ENCODE measurements at places on chromosomes 1 and 21.
A peak's percentile ranks its signal among the peaks of the same experiment; 100 is the strongest.

- no peak for DNase-seq
Observed at GRCh38 chr1:157095551-157095950, 4.1 kb downstream of the ETV3L start.

- no peak for DNase-seq
Observed at GRCh38 chr1:175277783-175278733, 85.5 kb upstream of the KIAA0040 start.

GRCh38 chr21:25567472-25567871, 39.8 kb downstream of the MRPL39 start:
- DNase-seq, result no peak

DNA sequence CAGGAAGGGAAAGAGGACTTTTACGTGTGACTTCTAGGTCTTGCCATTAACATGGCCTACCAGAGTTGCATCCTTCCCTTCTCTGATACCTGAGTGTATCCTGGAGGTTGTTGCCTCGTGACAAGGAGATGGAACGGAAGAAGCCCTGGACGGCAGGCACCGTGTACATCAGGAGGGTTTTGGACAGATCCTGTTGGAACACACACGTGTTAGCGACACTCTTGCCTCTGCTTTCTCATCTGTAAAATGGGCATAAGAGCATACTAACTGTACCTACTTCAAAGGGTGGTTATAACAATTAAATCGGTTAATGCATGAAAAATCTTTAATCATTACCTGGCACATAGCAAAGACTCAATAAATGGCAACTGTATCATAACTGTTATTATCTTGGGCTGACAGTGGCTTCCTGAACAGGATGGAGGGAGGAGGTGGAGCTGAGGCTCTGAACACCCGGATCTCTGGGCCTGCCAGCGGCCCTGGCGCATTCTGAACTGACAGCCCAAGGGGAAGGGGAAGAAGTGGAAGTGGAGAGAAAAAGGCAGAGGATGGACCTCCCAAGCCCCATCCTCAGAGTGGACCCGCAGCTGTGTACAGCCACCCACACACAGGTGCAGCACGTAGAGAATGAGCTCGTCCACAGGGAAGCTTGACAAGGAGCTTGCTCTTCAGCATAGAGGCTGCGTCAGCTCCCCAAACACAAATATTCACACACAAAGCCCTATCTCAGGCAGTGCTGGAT, 30.2 kb upstream of the EXOSC10 start:
- DNase-seq, result no peak

- DNase-seq, result peak; percentile 50
Observed at GRCh38 chr1:234544087-234544579, 65.2 kb upstream of the TARBP1 start.

DNA sequence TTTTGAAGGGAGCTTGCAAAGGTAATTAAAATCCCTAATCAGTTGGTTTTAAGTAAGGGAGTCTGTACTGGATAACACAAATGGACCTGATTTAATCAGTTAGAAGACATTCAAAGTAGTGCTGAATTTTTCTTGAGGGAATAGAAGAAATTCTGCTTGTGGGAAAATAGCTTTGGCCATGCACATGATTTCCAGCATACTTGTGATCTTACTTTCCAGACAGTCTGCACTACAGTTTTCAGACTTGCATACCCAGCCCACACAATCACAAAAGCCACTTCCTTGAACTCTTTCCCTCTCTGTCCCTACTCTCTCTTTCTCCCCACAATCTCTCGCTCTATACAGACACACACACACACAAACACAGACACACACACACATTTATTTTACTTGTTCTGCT, 852.1 kb downstream of the PLA2G4A start:
- DNase-seq, result no peak

DNA sequence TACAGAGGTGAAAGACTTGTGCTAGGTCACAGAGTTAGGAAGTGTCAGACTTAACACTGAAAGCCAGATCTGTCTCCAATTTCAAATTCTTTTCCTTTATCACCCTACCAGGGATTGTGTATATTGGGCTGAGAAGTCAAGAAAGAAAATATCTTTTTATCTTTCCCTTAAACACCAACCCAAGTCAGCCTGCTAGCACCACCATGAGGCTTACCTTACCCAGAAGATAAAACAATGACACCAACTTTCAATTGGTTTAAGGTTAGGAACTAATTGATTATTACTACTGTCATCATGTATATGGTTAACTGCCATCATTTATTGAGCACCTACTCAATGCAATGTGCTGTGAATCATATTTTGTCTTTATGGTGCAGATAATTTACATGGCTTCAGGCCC, 178.9 kb upstream of the FOXD3 start:
- no peak for DNase-seq

GRCh38 chr1:65174585-65174984, 26.6 kb downstream of the AK4 start:
- DNase-seq, result no peak

DNA sequence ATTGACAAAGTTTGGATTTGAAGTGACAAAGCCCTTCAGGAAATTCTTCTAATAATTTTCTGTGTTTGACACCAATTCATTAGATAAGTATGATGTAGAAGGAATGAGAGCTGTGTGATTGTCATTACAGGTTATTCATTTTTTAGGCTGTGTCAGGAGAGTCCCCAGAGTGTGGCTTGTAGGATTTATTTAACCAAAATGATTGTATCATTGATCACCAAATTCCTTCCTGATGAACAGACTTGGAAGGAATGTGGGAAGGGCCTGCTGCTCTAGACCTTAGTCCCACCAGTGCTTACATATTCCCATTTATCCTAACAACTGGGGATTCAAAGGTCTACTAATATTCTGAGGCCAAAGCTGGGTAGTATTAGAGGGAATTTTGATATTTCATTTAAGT, 383.3 kb upstream of the KAZN start:
- no peak for DNase-seq

DNA sequence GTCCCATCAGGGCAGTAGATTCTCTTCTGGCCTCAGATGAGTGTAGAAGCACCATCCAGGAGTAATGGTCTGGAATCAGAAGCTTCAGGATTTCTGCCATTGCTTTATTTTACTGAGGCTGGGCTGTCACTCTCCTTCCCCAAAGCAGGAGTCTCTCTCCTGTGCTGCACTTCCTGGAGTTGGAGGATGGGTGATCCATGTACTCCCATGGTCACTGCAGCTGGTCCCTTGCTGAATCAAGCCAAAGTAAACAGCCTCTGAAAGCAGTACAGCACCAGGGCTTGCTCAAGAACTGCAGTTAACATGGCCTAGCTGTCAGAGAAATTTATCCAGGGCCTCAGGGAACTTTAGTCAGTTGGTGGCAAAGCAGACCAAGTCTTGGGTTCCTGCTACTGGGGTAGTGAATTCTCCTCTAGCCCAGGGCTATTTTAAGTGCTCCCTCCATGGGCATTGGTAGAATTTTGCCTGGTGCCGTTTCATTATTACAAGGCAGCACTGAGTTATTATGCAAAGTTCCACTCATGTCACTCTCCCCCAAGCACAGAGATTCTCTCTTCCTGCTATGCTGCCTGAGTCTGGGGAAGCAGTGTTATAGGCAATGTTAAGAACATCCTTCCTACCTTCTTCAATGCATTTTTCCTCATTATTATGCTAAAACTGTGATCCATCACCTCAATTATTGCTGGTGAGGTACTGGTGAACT, 29.5 kb downstream of the DRAM2 start:
- DNase-seq, result no peak

DNA sequence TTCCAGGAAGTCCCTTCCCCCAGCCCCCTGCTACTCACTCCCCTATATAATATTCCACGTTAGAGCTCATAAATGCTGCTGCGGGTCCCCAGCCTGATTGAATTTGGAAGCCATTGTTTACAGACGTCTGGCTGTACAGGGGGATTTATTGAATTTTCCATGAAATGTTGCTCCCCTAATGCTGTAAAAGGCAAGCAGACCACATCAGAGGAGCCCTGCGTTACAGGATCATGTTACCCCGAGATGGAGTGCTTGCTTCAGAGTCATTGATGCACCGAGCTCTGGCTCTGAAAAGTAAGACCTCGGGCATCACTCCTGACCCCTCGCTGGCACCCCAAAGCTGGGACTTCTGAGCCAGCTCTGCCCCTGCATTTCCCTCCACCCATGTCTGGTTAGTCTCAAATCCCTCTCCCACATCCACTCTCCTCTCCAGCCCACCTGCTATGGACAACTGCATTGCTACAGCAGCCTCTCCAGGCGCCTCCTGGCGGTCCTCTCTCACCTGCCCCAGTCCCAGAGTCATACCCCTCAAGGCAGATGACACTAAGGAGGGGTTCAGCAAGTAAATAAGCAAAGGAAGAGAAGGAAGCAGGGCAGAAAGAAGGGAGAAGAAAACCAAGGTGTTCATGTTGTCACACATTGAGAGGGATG, 127.8 kb downstream of the TMEM53 start:
- DNase-seq, result no peak

DNA sequence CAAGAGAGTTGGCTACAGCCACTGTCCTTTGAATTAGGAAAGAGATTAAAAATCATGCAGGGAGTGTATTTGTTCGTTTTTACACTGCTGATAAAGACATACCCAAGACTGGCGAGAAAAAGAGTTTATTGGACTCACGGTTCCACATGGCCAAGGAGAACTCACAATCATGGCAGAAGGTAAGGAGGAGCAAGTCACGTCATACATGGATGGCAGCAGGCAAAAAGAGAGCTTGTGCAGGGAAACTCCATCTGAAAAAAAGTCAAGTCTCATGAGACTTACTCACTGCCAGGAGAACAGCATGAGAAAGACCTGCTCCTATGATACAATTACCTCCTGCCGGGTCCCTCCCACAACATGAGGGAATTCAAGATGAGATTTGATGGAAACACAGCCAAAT, 1595.2 kb downstream of the KCNT2 start:
- no peak for DNase-seq

GRCh38 chr1:202844259-202844658, 33.5 kb downstream of the PCAT6 start:
- DNase-seq, result no peak

DNA sequence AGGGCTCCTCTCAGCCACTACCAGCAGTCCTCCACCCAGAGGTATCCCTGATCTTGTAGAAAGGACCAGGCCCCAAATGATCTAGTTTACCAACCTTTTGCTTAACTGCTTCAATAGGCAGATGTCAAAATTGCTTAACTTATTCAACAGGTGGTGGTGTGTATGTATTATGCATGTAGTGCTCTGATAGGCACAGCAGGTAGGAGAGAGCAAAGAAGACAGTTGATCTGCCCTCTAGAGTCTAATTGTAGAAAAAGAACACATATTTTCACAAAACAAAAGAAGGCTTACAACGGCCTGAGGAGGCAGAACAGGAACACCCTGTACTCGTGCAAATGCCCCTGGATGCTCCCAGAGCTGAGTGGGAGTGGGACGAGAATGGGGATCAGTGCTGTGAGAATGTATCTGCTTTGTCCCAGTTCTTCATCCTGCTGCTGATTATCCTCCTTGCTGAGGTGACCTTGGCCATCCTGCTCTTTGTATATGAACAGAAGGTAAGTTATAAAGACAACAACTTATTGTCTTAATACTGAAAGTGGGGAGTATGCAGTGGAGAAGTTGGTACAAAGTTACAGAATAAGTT, 21.1 kb downstream of the CD53 start:
- no peak for DNase-seq

DNA sequence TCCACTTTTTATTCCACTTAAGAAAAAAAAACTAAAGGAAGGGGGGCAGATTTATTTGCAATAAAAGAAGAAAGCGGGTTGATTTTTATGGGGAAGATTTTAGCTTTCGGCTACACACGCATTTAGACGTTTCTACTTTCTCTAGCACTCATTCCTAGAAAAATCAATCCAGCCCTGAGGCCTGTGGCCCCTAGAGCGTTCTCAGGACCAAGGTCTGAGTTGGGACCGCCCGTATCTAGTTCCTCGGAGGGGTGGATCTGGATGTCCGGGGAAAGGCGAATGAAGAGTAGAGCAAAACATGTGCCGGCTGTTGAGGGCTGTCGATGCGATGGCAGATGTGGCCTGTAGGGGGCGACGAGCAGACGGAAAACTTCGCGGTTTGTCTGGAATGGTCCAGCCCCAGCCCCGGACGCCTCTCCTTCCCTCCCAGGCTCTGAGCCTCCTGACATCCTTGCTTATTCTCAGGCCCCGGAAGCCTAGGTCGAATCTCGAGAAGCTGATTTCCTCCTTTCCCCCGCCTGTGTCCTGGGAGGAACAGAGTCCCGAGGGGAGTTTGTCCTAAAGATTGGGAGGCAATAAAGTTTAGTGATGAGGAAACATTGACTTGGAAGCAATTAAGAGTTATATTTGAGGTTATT, 5.2 kb downstream of the FOXD3 start:
- DNase-seq, result peak; percentile 36

DNA sequence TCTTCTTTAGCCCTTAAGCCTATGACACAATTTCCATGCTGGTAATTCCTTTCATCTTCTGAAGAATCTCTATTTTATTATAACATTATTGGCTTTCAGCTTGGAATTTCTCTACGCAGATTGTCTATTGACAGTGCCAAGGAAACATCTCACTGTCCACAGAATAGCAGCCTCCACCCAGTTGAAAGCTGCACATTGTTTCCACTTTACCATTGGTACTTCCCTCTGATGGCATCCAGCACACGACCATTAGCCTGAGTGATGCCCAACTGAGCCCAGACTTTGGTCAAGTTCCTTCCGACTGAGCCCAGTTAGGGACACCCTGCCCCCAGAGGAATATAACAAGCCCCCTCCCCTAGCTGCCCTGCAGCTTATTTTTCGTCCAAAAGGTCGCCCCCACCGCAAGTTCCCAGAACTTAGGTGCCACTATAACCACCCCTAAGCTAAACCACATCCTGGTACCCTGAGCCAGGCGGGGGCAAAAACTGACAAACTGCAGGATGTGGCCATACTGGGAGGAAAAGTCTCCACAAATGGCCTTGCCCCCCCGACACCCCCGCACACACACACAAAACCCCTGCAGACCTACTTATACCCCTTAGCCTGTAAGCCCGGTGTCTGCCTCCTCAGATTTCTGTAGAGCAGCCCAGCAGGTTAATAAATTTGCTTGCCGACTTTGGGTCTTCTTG, 13.2 kb downstream of the GBP5 start:
- DNase-seq, result peak; percentile 31

GRCh38 chr1:107920561-107920960, 44.4 kb downstream of the VAV3 start:
- no peak for DNase-seq

DNA sequence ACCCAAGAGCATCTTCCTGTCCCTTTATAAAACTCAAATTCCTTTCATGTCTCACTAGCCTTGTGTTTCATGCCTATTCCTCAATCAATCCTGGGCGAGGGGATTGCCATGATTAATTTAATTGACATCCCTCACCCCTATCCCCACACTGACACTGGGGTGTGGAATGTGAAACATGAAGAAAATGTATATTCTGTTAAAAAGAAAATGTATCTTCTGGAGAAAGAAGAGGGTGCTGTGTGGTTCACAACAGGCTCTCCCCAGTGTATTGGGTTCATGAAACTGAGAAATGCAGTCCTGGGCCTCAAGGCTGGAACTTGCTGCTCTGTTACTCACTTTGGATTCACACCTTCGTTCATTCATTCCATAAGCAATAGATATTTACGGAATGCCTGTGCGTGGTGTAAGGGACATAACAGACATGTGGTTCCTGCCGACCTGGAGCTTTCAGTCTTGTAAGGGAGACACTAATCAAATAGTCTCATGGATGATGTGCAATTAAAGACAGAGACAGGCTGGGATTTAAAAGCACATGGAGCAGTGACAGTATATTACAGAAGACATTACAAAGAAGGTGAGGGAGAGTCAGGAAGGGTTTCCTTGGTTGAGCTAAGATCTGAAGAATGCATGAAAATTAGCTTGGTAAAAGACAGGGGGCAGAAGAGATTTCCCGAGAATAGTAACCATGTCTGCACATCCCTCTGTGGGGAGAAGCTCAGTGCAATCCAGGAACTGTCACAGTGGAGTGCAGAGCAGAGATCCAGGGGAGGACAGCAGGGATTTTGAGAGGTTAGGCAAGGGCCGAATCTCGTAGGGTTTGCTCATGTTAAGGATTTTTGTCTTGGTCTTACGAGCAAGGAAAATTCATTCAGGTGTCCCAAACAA, 32.1 kb downstream of the SERTAD4 start:
- no peak for DNase-seq

Data from stimulated activated CD4-positive, alpha-beta T cell treated with anti-CD3 and anti-CD28 coated beads, Interleukin-4, amount 100 ng/mL, for 24 hours (primary cell).